Dermis microvascular lymphatic vessel endothelial cell (primary cell): ENCODE measurements at places on chromosomes 2 and 18.

DNA sequence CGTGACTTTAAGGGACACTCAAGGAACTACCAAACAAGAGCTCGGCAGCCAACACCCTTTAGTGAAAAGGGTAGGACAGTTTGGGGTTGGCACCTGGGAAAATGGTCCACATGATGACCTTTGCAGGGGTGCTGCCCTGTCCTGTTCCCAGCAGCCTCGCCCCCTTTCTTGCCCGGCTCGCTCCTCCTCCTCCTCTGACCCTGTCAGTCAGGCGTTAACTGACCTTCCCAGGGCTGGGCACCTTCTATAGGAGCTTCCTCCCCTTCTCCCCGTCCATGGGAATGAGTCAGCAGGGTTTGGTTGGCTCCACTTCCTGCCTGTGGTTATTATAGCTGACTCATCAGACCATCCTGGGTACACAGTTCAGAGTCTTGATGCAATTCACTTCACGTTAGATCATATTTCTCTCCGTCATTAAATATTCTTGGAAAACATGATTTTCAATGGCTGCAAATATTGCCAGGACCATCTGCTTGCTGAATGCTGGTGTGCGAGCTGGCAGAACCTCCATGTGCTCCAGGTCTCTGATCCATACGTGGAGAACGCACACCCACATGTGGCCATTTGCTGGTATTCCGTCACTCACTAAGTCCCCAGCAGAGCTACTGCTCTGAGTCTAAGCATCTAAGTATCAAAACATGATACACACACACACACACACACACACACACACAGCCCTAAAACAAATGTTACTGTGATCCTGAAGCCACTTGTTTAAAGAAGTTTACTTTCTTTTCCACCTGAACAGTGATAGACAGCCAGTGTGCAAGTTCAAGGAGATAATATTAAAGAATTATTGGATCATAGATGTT, 185.0 kb downstream of the ANAPC1 start:
- DNase-seq, result peak; percentile 97

DNA sequence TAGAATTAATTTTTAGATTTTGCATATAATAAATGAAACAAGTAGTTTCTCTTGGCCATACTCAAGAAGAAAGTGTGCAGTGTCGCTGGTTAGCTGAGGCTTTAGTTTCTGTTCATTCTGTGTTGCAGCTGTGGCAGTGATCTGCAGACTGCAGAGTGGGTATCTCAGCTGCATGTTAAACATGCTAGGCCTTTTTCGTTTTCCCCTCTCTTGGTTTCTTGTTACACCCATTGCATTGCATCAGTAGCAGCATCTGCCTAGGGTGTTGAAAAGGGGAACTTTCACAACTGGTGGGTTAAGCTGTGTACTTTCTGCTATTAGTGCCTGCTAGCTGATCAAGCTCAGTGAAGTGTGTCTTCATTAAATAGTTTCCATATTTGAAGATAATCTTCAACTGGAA, 51.3 kb downstream of the ACSL3 start:
- no peak for DNase-seq

DNA sequence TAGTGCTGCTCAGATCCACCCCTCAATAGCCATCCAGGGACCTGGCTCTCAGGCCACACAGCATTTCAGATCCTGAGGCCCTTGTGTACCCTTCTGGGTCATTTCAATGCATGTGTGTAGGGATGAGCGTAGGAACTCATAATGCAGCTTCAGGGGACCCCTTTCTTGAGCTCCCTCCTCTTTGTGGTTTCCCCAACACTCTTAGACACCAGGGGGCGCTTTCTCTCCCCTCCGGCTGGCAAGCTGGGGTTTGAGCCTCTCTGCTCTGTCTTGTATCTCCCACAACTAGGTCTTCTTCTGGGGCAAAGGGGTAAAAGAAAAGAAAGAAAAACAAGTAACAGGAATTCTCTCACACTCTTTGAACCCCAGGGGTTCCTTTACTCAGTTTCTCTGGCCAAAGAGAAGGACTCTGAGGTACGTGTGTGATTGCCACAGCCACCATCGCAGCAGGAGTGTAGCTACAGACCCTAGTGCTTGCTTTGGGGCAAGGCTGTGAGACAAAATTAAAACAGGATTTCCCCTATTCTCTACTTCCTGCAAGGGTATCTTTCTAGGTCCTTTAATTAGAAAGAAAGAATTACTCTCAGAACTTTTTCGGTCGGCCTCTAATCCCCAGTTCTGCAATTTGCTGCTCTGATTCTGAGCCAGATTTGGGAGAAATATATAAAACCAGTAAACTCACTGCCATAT, 38.0 kb downstream of the CABYR start:
- DNase-seq, result peak; percentile 12

GRCh38 chr2:106144621-106145331, 49.3 kb downstream of the UXS1 start:
- DNase-seq, result no peak

- DNase-seq, result no peak
Observed at GRCh38 chr2:58740426-58740825, 499.3 kb upstream of the FANCL start.

- DNase-seq, result no peak
Observed at GRCh38 chr18:76688724-76689472, 133.5 kb upstream of the ZNF236 start.

DNA sequence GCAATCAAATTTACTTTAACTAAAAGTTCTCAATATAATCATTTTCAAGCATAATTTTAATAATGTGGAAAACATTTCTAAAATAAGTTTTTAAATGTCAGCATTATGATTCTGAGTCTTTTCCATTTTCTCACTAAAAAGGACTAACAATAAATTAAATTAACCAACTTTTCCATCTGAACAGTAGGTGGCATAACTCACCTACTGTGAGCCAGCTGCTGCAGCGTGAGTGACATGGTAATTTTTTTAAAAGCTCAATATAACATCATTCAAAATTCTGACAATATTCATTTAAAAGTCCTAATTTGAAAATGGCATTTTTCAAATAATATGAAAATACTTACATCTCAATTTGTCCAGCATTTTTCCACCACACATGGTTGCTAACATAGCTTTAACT, 66.5 kb downstream of the DTNB start:
- DNase-seq, result peak; percentile 57
